ENCODE measurements at places on chromosomes 13 and 19.

- no peak for DNase-seq
Observed at GRCh38 chr19:50232600-50232999, 29.2 kb downstream of the MYH14 start.

- no peak for DNase-seq
Observed at GRCh38 chr19:46180701-46181387, 32.8 kb downstream of the IGFL2 start.

GRCh38 chr19:4337906-4338440, 654 bp downstream of the STAP2 start:
- DNase-seq: no peak

GRCh38 chr19:29945433-29945832, 3.4 kb downstream of the URI1 start:
- DNase-seq: no peak

- no peak for DNase-seq
Observed at GRCh38 chr19:9076901-9077300, 10.0 kb upstream of the OR1M1 start.

GRCh38 chr13:51980908-51981307, 30.3 kb downstream of the ATP7B start:
- DNase-seq: no peak

DNA sequence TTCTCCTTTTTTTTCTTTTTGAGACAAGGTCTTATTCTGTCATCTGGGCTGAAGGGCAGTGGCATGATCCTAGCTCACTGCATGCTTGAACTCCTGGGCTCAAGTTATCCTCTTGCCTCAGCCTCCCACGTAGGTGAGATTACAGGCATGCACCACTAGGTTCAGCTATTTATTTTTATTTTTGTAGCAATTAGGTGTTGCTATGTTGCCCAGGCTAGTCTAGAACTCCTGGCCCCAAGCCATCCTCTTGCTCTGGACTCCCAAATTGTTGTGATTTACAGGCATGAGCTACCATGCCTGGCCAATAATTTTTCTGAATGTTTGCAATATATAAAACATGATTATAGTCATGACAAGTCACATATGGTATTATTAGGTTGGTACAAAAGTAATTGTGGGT, 161.1 kb upstream of the ATXN8OS start:
- DNase-seq: no peak

DNA sequence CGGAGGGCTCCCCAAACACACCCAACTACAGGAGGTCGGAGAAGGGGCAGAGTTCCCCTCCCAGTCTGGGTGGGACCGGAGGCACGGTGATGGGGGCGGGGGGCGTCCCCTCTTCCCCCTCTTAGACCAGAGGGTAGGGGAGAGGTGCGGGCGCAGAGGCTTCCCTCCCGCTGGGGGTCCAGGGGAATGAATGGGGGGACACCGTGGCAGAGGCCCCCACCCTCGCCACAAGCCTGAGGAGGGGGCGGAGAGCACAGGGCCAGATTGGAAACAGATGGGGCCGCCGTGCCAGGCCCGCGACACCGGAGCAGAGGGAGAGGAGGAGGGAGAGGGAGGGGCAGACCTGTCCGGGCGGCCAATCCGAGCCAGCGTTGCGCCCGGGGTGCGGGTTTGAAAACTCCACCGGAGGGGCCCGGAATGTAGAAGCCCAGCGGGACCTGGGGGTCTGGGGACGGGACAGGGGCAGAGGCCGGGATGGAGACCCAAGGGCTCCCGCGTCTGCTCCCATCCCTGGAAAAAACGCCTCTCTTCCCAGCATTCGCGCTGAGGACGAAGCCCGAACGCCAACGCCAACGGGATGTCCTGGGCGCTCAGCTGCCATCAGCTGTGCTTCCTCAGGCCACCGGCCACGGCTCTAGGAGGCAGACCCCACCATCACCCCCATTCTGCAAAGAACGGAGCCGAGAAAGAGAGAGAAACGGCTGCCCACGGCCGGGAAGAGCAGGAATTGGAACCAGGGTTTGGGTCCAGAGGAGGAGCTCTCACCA, 46.8 kb downstream of the PTPRS start:
- DNase-seq: no peak

GRCh38 chr19:18699403-18700054, 16.0 kb downstream of the CRTC1 start:
- no peak for DNase-seq

DNA sequence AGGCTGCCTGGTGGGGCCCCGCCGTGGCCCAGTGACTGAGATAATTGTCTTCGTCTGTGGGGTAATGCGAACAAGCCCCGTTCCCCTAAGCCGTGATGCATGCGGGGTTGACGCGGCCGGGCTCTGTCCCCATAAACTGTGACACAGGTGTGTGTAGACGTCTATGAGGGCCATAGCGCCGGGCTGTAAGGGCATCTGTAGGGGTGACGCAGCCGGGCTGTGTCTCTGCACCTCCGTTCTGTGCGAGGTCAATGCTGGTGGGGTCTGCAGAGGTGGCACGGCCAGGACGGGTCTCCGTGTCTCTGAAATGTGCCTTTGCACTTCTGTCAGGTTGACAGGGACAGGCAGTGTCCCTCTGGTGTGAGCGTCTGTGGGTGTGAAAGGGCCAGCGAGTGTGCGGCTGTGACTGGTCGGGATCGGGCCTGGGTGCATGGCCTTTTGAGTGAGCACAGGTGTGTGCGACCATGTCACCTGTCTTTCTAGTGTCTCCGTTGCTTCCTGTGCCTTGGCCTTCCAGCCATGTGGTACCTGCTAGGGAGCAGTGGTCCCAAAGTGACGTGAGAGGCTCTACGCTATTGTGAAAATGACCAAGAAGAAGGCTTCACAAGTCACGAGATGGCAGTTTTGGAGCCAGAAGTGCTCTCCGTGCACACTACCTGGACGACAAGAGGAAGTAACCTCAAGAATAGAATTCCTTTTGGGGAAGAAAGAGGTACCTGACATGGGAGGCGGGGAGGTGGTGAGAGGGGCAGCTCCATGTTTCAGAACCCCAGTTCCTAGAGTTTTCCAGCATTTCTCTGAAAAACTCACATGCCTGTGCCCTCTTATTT, 16.4 kb upstream of the ZNF331 start:
- no peak for DNase-seq

DNA sequence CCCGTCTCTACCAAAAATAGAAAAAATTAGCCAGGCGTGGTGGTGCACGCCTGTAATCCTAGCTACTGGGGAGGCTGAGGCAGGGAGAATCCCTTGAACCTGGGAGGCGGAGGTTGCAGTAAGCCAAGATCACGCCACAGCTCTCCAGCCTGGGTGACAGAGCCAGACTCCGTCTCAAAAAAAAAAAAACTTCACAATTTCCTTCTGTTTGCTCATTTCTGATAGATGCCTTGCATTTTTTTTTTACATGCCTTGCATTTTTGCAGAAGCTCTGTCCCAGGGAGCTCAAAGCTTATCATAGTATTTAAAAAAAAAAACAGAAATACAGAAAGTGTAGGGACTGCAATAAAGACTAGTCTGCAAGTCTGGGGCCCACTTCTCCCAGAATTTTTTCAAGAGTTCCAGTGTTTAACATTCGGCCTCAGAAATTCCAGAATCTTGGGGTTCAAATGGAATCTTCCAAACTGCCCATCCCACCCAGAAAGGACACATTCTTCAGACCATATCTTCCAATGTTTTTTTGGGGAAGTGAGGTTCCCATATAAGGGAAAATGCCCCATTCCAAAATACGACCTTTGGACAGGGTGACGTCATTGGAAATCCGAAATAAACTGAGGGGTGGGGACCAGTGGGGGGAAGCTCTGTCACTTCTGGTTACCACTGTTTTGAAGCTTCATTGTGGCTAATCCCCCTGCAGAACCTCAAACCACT, 17.2 kb upstream of the RAB8A start:
- no peak for DNase-seq

DNA sequence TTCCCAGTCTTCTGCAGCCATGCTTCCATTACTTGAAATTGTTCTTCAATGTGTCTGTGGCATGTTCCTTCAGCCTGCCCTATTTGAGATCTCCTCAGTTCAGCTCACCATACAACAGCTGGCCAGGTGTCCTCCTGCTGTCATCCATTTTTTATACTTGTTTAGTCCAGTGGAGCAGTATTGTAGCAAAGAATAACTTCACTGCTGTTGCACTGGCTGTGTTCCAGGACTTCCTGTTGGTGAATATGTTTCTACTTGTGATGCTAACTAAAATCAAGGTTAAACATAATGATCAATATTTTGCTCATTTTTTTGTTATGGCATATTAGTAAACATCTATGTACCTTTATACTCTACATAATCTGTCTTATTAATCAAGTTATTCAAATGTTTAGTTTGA, 1394.1 kb downstream of the PCDH9 start:
- DNase-seq: no peak

- DNase-seq: no peak
Observed at GRCh38 chr13:102440259-102440936, 38.5 kb upstream of the FGF14 start.

- no peak for DNase-seq
Observed at GRCh38 chr13:55497486-55497885, 1643.2 kb upstream of the PRR20A start.

GRCh38 chr19:6590258-6590826, 608 bp downstream of the CD70 start:
- DNase-seq: no peak

GRCh38 chr19:35021016-35021415, 9.3 kb upstream of the SCN1B start:
- no peak for DNase-seq

GRCh38 chr19:38081547-38082255, 142.3 kb downstream of the DPF1 start:
- no peak for DNase-seq

- DNase-seq: no peak
Observed at GRCh38 chr13:85724546-85725432, 74.4 kb downstream of the SLITRK6 start.

- peak; percentile 74 for DNase-seq
Observed at GRCh38 chr19:15154002-15154612, 46.7 kb downstream of the NOTCH3 start.

- no peak for DNase-seq
Observed at GRCh38 chr13:49356223-49356622, 87.6 kb downstream of the CAB39L start.

DNA sequence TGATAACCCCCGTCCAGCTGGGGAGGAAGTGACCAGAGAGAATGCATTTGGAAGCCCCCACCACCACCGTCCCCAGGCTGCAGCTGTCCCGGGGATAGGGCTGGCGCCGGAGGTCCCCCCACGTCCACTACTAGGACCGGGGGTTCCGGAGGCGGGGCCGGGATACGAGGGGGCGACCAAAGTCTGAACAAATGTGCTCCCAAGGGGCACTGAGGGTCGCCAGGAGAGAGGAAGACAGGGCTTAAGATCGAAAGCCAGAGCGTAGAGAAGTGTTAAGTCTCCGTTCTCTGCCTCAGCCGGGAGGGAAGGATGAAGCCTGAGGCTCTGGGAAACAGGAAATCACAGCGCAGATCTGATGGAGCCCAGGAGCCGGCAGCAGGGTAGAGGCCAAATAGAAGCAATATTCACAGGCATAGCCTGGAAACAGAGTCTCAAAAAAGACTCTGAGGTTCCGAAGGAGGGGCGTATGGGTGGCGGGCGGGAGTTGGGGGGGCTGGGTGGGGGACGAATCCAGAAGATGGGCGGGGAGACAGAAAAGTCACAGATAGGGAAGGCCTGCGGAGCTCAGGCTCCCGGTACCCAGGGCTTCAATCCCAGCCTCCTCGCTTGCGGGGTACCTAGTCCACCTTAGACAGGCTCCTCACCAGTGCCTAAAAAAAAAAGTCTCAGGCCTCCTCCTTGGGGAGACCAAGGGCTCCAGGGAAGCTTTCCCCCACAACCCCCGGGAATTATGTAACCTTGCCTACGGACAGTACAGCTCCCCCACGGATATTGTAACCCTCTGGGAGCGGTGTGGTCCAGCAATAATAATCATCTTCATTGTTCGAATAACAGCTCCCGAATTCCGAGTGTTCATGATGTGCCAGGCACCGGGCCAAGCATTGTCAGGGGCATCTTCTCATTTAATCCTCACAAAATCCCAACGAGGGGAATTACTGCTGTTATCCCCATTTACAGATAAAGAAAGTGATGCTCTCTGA, 1.1 kb upstream of the ERF start:
- peak; percentile 27 for DNase-seq

GRCh38 chr13:30429721-30430694, 7.7 kb downstream of the UBE2L5 start:
- DNase-seq: no peak

All from KBM-7 (cell line).